ENCODE measurements at places on chromosomes 12 and 14.

DNA sequence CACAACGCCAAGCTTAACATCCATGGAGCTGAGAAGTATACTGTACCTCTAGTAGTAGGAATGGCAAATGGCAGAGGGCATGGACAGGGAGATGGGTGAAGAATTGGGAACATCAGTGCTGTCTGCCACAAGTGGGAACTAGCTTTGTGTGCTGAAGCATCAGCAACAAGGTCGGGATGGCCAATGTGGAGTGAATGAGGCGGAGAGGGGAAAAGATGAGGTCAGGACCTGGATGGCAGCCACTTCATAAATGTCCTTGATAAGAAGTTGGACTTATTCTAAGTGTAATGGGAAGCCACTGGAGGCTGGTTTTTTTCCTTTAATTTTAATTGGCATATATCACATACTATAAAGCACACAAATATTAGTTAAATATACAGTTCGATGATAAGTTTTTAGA lies 21.9 kb upstream of the CLMN start:
- DNase-seq, result no peak

GRCh38 chr12:95248095-95248494 lies 30.5 kb downstream of the VEZT start:
- no peak for DNase-seq

DNA sequence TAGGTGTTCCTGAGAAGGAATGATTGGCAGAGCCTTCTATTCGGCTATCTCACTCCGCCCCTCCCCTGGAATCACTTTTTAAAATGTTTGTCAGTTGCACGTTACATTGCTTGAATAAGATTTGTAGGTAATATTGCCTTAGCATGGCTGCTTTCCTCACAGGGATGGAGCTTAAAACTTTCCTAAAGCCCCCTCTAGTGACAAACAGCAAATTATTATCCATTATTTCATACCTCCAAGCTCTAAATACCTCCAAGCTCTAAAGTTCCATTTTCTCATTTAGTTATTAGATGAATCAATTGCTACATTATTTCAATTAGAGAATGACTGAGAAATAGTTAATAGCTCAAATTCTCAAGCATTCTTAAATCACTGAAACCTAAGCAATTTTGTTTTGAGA lies 5.1 kb upstream of the SPATA7 start:
- no peak for DNase-seq

DNA sequence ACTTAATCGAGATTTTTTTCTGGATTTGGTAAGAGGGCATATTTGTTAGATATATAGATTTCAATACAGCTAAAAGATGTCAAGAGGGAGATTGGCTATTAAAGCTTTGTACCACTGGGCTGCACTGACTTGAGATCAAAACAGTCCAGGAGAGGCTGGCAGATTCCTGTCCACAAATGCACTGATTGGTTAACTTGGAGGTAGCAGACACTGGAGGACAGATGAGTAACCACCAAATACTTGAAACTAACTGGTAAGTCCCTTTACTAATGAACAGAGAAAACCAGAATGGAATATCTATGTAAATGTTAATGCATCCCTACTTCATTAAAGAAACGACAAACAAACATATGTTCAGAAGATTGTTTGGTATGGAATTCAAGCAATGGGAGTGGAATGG lies 416.6 kb downstream of the LRIG3 start:
- DNase-seq, result no peak

- no peak for DNase-seq
Measured at GRCh38 chr12:64566831-64567517, 43.3 kb upstream of the RASSF3 start.

DNA sequence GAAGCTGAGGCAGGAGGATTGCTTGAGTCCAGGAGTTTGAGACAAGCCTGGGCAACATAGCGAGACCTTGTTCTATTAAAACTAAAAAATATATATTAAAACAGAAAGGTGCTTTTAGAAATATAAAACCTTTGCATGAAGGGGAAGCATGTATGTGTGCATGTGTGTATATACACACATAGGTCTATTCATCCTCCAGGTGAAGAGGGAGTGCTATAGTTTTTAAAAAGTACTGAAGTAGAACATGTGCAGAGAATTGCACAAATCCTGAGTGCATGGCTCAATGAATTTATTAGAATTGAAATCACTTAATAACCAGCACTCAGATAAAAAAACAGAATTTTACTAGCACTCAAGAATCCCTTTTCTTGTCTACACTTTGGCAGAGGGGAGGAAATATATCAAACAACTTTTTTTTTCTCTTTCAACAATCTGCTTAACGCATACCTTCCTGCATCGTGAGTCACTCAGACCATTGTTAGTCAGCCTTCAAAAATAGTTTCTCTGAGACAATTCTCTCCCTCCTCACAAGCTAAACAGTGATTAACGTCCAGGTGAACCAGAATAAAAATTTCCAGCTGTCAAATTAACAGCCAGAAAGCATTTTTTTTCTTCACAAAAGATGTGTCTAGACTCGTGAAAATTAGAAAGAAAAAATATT lies 17.7 kb upstream of the NEDD1 start:
- DNase-seq, result no peak

- DNase-seq, result no peak
Measured at GRCh38 chr12:104006929-104007328, 41.3 kb downstream of the TDG start.

DNA sequence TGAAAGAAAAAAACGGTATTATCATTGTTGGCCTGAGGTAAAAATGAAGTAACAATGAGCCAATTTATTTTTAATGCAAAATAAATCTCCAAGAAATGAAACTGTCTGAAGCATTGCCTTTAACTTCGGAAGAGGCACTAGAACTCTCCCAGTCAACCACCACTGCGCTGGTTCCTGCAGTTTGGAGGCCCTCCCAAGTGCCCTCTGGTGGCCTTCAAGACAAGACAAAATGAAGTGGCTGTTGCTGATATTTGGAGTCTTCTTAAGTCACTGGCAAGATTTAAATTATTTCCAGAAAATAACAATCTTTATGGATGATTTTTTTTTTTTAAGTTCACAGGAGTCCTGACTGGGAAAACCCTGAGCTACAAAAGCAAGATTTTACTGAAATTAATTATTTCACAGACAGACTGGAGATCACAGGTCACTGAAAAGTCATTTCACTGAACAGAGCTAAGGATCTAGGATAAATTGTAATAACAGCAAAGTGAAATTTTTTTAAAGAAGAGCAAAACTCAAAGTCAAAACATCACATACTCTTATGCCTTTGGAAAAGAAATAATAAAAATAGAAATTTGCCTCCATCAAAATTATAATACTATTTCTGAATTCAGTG lies 58.2 kb downstream of the DICER1 start:
- peak; percentile 20 for DNase-seq

DNA sequence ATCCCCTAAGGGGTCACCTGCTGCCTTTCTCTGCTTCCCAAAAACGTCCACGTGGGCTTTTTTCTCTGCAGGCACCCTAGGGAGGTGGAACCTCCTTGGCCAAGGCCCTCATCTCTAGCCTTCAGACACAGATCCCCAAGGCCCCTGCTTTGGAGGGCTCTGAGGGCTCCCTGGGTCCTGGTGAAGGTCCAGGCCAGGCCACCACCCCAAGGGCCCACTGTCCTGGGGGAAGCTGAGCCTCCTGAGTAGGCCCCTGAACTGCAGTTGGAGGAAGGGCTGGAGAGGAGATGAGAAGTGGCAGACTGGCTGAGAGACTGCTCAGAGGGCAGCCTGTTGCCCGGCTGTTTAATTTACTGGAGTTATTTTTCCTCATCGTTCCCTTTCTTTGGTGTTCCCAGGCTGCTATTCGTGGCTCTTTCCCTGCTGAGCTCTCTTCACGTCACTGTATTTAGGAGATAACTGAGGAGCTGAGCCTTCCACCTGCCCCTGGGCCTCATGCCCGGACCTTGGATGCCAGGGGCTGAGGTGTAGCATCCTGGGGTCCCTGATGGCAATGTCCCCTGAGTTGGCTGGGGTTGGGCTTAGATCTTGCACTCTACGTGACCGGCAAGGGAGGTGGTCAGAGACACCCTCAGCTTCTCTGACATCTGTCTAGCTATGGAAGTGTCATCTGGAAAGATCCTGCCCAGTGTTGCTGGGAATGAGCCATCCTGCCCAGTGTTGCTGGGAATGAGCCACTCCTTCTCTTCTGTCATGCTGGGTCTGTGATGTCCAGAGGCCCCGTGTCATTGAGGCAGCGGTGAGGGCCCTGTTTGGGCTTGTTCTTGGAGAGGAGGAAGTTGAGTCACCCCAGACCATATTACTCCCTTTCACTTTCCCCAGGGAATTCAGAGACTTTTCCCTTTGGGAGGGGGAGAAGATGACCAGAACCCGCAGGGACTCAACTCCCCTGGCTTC lies 139.8 kb downstream of the TSPAN9 start:
- DNase-seq, result no peak

DNA sequence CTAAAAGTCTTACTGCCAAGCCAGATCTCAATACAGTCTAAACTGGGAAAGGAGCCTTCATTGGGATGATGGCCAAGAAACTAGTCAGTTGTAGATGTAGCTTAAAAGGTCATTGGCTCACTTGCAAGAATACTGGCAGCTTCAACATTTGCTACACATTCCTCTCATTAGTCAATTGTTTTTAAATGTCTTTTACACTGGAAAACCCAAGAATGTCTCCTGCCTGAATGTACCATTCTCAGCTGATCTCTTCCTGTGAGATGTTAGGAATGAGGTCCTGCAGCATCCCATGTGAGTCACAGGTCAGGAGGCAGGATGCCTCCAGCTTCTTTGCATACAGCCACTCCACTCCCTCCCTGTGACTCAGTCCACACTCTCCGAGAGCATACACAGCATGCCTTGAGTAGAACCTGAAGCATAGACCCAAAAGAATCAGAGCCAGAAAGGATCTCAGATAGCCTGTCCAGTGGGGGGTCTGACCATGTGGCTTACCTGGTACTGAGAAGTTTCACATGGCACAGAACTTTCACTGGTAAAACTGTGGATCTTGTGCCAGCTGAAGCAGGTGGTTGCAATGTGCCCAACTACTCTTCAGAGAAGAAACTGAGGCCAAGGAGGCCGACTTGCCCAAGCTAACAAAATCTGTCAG lies 56.0 kb upstream of the HECTD1 start:
- no peak for DNase-seq

DNA sequence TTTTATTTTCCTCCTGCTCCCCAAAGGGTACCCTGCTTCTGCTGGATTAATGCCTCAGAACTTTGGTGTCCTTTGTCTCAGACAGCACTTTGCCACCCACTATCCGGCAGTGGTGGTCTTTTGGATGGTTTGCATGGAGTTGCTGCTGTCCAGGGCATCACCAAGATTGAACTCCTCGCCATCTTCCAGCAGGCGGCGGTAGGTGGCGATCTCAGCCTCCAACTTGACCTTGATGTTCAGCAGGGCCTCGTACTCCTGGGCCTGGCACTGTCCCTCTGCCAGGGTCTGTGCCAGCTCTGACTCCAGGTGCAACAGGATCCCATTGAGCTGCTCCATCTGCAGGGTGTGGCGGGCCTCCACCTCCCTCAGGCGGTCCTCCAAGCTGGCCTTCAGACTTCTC lies 9.4 kb upstream of the NOPCHAP1 start:
- DNase-seq, result no peak

DNA sequence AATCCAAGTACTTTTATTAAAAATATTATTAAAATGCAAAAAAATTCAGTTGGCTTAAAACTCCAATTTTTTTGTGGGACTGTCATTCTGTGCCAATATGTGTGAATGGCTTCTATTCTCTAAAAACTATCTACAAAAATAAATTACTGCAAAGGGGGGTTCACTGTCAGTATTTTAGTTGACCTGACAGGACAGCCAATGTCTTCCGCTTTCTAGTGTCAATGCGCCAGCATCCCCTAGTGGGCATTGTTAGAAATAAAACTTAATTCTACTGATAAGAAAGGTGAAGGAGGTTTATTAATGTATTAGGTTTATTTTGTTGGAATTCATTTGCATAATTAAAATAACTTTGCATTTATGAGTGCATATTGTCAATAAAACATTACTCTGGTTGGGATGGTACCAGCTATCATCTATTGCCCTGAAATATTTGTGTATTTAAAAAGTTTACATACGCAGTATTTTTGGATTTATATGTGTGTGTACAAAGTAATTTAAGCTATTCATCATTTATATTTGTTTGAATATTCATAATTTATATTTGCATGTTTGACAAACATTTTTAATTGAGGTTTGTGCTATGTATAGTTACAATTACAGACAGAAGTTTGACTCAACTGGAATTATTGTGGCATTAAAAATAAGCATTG lies 527.2 kb downstream of the FLRT2 start:
- DNase-seq, result no peak

GRCh38 chr12:105343836-105344235 lies 13.3 kb downstream of the C12orf75 start:
- no peak for DNase-seq

GRCh38 chr12:93440043-93440835 lies 1.5 kb downstream of the UBE2N start:
- DNase-seq, result no peak

DNA sequence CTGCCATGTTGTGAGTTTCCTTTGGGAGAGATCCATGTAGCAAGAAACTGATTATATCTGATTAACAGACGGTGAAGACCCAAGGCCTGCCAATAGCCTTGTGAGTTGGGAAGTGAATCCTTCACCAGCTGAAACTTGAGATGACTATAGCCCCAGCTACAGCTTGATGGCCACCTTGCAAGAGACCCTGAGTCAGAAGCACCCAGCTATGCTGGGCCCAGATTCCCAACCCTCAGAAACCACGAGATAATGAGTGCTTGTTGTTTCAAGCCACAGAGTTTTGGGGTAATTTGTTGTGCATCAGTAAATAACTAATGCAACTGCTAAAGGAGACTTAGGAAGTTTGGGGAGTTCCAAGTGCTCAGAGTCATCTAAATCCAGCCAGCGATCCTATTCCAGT lies 80.3 kb downstream of the AVPR1A start:
- no peak for DNase-seq

GRCh38 chr14:64811676-64812075 lies 68.0 kb downstream of the SPTB start:
- no peak for DNase-seq

DNA sequence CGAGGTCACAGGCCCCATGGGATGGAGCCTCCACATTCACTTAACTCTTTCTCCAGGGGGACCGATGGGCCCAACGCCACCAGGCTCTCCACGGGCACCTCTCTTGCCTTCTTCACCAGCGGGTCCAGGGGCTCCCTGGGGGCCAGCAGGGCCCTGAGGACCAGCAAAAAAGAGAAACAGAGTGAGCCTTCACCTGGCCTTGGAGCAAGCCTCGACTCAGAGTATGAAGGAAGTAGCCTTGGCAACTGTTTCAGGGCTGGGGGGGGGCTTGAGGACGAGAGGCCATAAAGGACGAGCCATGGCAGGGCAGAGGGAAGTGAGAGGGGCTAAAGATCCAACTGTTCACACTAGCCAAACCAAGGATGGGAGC lies 18.0 kb downstream of the COL2A1 start:
- DNase-seq, result no peak

DNA sequence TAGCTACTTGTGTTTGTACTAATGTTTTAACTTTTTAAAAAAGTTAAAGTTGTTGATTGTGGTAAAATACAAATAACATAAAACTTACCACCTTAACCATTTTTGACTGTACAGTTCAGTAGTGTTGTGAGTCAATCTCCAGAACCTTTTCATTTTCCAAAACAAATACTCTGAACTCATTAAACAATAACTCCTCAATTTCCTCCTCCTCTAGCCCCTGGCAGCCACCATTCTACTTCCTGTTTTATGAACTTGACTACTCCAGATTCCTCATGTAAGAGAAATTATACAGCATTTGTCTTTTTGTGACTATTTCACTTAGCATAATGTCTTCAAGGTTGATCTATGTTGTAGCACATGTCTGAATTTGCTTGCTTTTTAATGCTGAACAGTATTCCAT lies 299.1 kb upstream of the AMIGO2 start:
- DNase-seq, result no peak

GRCh38 chr12:11702959-11703358 lies 53.5 kb downstream of the ETV6 start:
- no peak for DNase-seq

- no peak for DNase-seq
Measured at GRCh38 chr12:116876151-116876869, 4.9 kb downstream of the HRK start.

All from CD4-positive, alpha-beta memory T cell (primary cell).